NCI-H1417 (cell line): ENCODE measurements at places on chromosomes 4 and X.
A peak's percentile ranks its signal among the peaks of the same experiment; 100 is the strongest.

- peak; percentile 10 for DNase-seq
These were observed 44.5 kb upstream of the SCML1 start for GRCh38 chrX:17692709-17693346.

DNA sequence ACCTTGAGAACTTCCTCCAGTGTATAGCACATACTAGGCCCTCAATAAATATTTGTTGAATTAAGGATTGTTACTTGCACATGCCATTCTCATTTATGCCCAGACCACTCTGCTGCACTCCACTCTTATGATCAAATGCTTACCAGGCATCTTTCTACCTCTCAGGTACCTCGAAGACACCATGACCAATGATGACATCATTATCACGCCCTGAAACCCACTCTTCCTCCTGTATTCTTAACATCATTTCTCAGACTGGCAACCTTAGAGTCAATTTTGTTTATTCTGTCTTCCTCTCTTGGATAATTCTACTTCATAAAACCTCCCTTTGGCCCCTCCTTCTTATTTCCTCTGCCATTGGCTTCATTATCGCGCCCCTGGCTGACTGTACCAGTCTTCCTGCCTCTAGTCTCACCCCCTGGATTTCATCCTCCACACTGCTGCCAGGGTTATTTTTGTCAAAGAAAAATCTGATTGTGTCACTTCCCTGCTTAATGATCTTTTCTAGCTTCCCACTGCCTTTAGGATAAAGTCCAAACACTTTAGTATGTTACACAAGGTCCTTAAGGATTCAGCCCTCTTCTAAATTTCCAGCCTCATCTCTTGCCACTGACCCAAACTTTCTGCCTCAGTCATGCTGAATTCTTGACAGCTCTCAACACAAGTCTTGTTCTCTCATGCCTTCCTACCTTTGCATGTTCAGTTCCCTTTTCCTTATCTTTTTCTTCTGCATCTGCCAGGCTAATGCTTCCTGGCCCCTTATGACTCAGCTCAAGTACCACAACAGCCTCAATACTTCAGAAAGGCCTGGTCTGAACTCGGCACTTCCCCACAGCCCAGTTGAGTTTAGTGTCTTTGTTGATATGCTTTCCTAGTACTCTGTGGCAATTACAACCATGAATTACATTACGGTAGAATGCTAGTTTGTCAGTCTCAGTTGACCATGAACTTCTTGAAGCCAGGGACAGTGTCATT lies 45.8 kb downstream of the HDAC8 start:
- DNase-seq: no peak

DNA sequence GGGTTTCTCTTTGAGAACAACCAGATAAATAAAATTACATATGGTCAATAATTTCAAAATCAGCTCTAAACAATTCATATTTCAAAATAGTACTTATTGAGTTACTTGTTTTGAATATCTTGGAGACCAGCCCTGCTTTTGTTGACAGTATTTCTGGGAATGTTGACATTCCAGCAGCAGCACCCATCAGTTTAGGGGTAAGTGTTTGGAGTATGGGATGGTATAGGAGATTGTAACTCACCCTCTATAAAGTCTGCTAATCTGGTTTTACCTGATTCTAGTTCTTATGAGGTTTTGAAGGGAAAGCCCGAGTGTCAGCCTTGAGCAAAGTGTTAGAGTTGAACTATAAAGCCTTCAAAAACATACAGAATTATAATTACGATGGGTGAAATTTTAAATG lies 139.2 kb upstream of the ANKRD50 start:
- DNase-seq: no peak

DNA sequence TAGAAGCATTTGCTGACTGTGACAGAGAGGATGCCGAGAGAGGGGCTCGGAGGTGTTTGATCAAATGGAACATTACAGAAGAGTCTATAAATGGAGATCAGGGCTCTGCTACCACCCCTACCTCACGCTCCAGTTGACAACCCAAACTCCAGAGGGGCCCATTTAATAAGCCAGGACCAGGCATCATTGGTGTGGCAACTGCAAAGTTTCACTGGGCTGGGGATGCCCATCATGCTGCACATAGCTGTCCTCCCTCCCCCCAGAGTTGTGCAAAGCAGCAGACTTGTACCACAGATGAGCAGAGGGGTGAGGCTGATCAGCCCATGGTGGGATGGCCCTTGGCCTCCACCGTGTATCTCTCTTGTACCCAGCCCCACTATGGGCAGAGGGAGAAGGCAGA lies 38.2 kb upstream of the XPNPEP2 start:
- no peak for DNase-seq

DNA sequence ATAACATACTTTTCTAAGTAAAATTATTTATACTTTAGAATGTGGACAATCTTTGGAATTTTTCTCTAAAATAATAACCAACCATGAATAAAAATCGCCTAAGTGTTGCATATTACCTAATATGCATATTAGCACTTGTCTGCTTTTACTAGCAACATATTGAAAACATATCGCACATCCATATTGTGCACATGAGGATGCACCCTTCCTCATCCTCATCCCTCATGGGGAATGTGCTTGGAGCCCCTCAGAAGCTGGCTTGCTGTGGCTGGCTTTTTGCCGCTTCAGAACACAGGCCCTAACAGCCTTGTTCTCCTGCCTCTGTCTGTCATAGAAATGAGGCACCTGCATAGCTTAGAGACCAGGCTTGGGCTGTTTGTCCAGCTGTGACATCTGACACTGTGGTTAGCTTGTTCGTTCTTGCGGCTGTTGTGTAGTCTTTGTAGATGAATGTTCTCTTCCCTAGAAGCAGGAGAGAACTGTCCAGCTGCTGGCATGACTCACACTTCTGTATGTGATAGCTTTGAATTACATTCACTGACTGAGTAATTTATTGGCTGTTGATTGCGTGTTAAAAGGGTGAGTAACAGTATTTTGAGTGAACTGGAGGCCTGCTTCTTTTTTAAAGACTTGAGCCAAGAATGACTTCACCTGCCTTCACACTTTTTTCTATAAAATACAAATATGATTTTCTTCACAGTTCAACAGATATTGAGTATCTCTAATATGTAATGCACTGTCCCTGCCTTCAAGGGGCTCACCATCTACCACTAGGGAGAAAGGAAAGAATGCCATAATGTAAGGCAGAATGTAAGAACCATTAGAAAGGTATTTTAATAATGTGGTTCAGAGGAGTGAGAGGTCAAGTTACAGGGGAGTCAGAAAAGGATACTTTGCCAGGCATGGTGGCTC lies 81.9 kb downstream of the HMGB2 start:
- DNase-seq: peak; percentile 81

DNA sequence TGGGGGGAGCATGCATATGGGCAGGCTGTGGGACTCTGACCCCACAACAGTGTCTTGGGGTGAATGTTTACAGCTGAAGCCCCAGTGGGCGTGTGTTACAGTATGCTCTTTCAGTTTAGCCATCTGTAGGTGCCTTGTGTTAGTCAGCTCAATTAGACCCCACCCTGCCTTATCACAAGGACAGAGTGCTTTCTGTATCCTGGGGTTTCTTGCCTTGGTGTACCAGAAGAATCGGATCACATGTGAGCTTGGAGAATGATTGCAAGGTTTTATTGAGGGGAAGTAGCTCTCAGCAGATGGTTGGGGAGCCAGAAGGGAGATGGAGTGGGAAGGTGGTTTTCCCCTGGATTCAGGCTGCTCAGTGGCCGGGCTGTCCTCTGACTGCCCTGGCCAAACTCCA lies 27.3 kb downstream of the SH3BGRL start:
- no peak for DNase-seq

- no peak for DNase-seq
These were observed 31.9 kb downstream of the REPS2 start for GRCh38 chrX:16978193-16978984.

GRCh38 chr4:141849778-141850177 lies 213.4 kb downstream of the IL15 start:
- DNase-seq: no peak

DNA sequence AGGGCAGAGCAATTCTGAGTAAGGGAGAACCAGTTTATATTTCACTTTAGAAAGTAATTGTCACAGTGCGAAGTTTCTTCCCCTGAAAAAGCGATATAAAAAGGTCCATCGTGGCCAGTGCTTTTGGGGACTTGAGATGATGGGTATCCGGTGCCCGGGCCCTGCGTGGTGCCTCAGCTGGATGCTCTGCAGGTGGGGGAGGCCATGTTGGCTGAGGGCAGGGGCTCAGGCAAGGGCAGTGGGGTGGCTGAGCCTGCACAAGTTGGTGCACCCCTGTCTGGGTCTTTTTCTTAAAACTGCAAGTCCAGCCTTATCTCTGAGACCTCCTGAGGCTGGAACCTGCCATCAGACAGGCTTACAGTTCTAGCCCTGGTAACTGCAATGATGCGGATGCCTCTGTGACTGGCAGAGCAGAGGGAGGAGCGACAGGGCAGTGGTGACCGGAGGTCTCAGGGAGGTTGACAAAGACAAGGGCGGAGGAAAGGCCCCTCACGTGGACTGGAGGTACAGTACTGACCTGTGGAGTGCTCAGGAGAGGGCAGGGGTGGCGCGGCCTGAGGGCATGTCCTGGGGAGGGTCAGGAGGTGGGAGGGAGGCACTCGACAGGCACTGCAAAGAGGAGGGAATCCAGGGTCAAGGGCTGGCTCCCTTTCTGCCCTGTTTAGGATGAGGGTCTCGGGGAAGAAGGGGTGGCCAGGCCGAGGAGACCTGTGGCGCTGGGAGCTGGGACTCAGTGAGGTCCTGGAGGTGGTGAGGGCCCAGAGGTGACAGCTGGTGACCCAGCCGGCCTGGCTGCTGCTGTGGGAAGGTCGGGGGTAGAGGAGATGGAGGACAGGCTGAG lies 1.8 kb downstream of the RGS12 start:
- no peak for DNase-seq

DNA sequence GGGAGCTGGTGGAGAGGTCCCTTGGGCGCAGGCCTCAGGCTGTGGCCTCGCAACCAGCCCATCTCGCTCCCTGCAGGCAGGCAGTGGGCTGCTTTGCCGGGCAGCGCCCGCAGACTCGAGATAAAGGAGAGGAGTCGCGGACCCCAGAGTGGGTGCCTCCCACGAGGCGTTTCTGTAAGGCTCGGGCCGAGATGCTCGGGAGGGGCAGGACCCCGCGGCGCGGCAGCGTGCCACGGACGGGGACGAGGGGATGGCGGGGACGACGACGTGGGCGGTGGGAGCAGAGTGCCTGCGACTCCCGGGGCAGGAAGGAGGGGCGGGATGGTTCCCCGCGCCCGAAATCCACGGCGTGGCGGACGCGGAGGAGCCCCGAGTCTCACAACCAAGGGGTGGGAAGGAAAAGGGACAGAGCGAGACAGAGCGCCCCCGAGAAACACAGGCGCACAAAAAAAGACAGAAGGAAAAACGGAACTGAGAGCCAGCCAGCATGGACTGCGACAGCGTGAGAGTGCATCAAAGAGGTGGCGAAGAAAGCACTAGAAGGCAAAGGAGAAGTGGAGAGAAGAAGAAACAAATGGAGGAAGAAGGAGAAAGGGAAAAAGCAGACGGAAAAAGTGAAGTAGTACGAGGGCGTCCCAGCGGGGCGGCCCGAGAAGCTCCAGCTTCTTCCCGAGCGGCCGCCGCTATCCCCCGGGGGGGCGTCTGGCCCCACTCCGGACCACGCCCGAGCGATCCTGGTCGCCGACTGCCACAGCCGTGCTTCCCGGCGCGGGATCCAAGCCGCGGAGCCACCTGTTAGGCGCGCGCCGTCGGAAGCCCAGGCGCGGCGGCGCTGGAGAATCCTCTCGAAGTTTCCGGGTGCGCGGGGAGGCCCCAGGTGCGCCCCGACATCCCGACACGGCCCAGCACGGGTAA lies 1.5 kb downstream of the BEND4 start:
- DNase-seq: no peak

GRCh38 chrX:114798907-114799306 lies 215.0 kb downstream of the HTR2C start:
- no peak for DNase-seq

DNA sequence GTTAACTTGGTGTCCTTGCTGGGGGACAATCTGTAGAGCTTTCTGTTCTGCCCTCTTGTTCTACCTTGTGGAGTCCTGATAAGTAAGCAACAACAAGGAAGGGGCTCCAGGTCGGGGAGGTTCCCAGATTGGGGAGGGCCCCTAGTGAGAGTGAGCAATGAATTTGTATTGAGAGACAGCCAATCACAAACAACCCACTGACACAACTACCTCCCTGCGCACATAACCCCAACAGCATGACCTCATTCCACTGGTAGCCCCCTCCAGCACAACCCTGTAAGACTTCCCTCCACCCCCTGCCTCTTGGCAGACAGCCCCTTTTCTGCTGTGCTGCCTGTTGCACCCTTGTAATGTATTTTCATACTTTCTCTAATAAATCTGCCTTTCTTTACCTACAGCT lies 19.7 kb upstream of the PNPLA4 start:
- DNase-seq: no peak

DNA sequence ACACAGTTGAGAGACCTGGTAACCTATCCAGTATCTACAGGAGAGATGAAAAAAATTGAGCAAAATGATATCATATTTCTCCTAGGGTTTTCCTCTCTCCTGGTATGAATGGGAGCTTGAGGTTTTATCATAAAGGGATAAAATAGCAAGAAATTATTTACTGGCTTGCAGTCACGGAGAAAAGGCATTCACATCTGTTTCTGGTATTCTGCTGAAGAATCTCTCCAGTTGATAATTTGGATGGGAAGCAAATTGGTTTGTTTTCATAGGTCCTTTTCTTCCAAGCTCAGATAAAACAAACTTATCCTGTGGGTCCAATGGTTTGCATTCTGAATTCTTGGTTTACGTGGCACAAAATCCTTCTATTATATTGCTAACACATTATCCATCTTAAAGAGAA lies 83.1 kb upstream of the GYPA start:
- no peak for DNase-seq

GRCh38 chrX:130083656-130084382 lies 26.5 kb downstream of the ELF4 start:
- no peak for DNase-seq

DNA sequence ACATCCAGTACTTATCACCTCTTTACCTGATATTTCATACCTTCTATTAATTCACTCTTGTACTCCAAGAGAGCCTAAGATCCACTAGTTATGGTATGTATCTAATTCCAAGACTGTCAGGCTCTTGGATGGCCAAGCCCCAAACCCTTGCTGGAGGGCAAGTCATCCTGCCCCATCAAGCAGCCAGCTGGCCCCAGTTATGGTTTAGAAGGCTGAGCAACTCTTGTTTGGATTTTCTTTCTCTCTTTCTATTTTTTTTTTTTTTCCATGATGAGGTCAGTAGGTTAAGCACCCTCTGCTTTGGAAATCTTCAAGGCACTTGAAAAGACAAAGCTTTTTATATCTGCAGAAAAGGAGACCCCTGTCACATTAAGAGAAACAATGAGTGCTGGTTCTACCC lies 10.9 kb upstream of the FGF16 start:
- no peak for DNase-seq

GRCh38 chrX:55488593-55489313 lies 895 bp downstream of the USP51 start:
- peak; percentile 69 for DNase-seq

- DNase-seq: peak; percentile 17
These were observed 65.8 kb downstream of the ARAP2 start for GRCh38 chr4:36178484-36178883.

DNA sequence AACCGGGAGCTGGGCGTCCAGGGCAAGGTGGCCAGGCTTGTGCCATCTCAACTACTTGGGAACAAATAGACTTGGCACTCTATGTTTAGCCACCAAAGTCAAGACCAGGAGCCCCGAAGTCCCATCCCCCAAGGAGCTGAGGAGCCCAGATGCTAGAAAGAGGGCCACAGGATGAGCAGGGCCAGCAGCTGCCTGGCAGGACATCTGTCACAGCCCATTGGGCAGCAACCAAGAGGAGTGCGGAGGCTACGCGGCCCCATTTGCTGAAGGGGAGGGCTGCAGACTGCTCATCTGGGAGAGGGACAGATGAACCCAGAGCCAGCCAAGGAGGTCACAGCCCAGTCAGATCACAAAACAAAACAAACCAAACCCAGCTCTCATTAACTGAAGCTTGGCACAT lies 22.9 kb upstream of the SOWAHD start:
- DNase-seq: no peak

GRCh38 chr4:99447079-99447478 lies 11.9 kb upstream of the ADH7 start:
- DNase-seq: no peak
